ENCODE measurements at places on chromosomes 6 and 20.

GRCh38 chr6:168712993-168713392 is 272.0 kb downstream of the SMOC2 start:
- no peak for DNase-seq

DNA sequence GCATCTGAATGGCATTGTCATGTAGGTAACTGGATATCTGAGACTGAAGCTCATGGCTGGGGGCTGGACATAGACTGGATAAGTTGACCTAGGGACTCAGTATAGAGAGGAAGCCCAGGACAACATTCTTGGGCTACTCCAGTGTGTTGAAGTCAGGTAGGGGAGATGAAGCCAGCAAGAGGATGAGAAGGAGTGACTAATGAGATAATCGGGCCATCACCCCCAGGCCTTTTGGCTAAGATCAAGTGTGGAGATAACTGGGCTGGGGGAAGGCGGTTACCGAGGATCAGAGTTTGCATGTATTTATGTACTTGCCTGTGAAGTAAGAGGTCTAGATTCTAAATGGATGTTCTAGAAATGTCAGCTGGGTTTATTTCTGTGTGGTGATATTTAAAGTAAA is 73.4 kb downstream of the ELOVL2 start:
- DNase-seq: no peak

- DNase-seq: no peak
These were observed 4.6 kb downstream of the RPP21 start for GRCh38 chr6:30349421-30350177.

DNA sequence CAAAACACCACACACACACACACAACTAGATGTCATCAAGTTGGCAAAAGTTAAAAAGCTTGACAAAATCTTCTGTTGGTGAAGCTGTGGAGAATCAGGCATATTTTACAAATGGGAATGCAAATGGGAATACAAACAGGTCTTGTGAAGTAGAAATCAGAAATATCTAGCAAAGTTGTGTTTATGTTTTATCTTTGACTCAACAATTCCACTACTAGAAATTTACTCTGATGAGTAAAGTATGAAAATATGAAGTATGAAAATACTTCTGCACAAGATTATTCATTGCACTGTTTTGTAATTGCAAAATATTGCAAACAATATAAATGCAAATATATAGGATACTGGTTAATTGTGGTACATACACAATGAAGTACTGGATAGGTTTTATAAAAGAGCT is 1166.0 kb upstream of the GJE1 start:
- DNase-seq: no peak
